MM.1S (cell line): ENCODE measurements at places on chromosomes 3 and 15.
A peak's percentile ranks its signal among the peaks of the same experiment; 100 is the strongest.

DNA sequence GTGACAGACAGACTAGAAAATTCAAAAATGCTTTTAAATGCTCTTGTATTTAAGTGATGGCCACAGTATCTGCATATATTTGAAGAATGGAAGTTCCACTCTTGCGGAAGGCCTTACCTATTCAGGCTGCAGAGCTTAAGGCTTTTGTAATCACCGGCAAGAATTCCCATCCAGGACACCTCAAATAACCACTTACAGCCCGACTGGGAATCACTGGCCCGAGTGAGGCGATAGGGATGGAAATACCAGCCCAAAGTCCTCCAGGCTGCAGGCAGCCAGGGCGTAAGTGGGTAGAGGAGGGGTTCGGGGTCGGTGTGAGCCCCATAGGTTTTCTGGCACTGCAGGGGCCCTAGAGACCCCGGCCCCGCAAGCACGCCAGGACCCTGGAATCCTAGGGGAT lies 9.5 kb downstream of the CMTM7 start:
- DNase-seq, result no peak

DNA sequence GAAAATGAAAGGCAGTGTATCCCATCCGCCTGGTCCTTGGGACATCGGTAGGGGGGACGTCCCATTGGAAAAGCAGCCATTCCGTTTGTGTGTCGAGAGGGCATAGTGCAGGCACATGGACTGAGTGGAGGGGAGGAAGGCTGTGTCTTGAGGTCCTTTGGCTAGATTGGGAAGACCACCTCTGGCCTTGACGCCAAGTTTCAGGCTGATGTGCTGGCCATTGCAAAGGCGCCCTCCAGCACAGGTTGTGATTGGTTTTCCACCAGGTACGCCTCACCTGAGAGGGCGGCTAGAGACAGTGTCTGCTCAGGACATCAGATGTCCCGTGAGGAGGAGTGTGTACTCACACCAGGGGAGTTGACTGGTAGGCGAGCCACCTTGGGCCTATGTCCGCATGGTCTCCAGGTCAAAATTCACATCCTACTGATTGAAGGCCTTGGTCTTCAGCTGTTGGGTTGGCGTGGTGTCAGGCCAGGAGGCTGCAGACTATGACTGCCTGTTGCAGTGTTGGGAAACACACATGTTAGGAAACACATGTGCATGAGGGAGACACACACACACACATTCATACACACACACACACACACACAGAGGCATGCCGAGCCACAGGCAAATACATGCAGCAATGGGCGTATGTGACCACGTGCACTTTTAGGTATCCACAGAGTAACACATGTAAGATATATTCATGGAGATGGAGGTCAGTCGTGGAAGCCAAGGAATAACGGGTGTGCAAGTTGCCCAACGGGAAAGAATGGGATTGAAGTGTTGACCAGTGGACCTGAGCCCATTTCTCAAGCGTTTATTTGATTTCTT lies 98.4 kb downstream of the SNRPN start:
- DNase-seq, result no peak

GRCh38 chr3:155594526-155595187 lies 150.2 kb downstream of the PLCH1 start:
- DNase-seq, result no peak

DNA sequence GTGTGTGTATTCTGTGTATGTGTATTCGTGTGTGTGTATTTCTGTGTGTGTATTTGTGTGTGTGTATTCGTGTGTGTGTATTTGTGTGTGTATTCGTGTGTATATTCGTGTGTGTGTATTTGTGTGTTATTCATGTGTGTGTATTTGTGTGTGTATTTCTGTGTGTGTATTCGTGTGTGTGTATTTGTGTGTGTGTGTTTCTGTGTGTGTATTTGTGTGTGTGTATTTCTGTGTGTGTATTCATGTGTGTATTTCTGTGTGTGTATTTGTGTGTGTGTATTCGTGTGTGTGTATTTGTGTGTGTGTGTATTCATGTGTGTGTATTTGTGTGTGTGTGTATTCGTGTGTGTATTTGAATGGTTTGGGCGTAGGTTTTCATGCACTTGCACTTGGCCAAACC lies 405.4 kb downstream of the SOX2 start:
- DNase-seq, result no peak

- no peak for DNase-seq
Measured at GRCh38 chr3:83946554-83946953, 1012.2 kb upstream of the CADM2 start.

DNA sequence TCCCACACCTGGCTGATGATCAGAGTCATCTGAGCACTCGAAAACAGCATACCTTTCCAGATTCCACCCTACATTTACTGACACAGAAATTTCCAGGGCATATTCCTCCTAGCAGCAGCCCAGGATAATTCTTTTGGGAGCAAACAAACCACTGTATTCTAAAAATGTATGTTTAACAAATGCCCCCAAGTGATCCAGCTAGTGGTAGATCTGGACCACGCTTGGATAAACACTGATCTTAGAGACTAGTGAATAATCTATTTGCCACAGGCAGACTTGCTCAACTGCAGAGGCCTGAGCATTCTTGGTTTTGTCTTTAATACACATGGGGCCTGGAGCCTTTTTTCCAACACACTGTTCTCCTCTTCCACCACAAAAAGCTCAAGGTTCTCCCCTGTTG lies 89.6 kb downstream of the TM4SF4 start:
- DNase-seq, result no peak

DNA sequence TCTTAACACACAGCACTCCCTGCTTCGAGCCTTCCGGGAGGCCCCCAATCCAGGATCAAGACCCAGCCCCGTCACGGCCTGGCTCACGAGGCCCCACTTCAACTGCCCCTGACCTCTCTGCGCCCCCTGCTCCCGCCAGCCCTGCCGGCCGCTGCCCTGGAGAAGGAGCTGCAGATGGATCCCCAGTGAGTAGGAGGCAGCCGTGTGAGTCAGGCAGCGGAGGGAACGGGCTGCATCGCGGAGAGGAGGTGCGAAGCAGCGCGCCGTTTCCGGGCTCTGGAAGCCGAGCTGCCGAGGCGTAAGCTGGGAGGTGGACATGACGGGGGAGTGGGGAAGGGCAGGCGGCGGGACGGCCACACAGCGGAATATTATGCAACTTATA lies 133.4 kb downstream of the TPRA1 start:
- no peak for DNase-seq

DNA sequence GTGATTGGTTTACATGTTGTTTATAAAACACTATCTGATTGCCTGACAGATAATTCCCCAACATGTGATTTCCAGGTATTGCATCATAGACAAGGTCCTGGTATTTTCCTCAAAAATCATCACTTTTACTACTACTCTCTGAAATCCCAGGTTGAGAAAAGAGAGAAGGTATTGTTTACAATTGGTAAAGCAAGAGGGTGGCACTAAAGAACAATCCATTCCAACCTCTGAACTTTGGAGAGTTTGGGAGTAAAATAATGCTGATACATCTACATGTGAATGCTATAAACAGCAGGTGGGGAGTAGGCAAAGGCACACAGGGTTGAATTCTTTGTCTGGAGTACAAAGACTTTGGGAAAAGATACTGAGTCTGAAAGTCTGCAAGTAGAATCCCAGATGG lies 134.2 kb downstream of the WDR72 start:
- no peak for DNase-seq

DNA sequence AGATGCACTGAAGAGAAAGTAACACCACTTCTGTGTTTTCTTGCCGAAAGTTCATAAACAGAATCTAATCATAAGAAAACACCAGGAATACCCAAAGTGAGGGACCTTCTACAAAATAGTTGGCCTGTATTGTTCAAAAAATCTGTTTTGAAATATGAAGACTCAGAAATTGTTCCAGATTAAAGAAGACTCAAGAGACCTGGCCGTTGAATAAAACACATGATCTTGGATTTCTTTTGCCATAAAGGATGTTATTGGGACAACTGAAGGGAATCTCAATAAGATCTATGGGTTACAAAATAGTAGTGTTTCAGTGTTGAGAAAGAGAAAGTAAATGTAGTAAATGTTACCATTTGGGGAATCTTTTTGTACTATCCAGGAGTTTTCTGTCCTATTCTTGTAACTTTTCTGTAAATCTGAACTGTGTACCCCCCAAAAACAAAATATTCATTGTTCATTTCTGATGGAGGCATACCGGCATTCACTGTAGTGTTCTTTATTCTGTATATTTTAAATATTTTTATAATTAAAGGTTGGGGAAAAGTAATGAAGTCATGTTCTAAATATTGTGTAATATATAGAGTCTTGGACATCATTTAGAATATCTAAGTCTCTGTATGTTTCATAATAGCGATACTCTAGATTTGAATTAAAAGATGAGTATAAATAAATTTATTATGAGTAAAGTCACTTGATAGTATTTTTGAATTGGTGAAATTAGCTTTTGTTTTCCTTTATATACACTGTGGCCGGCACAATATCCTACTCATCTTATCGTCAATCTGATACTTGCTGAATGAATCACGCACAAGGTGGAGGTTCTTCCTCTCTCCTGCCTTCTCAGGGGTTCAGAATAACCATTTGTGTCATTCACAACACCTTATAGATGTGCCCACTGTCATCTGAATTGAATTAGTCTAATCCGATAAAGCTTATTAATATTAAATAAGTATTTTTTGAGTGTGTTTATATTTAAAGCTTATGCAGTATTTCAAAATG lies 66.7 kb downstream of the TRAK1 start:
- no peak for DNase-seq

DNA sequence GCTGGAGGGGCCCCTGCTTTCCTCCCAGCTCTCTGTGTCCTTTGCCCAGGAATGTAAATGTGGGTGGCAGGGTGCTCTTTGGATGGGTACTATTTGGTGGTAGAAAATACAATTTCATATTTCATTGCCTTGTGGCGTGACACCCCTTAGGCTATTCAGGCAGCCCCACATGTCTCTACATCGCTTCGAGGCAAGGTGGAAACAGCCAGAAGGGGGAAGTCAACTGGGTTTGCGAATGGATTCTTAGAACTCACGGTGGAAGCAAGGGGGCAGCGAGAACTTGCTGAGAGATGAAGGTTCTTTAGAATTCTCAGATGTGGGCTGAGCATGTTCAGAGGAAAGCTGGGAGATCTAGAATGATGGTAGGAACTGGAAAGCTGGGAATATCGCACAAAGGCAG lies 25.3 kb downstream of the PLA2G4D start:
- no peak for DNase-seq

DNA sequence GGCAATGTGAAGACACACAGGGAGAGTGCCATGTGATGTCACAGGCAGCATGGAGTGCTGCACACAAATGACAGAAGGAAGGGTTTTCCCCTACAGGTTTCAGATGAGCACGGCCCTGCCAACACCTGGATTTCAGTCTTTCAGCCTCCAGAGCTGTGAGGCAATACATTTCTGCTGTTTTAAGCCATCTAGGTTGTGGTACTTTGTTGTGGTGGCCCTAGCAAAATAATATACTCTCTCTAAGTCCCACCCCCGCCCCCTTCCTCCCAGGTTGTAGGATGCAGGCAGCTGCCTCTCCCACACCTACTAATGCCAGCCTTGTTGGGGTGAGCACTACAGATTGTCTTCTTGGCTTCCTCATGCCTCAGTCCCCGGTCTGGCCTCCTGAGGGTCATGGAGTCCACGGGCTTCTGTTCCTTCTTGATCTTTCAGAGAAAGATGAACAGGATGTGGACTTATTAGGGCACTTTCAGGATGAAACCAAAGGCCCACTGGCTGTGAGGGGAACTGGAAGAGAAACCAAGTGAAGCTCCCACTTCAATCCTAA lies 180.0 kb downstream of the CD47 start:
- peak; percentile 92 for DNase-seq

DNA sequence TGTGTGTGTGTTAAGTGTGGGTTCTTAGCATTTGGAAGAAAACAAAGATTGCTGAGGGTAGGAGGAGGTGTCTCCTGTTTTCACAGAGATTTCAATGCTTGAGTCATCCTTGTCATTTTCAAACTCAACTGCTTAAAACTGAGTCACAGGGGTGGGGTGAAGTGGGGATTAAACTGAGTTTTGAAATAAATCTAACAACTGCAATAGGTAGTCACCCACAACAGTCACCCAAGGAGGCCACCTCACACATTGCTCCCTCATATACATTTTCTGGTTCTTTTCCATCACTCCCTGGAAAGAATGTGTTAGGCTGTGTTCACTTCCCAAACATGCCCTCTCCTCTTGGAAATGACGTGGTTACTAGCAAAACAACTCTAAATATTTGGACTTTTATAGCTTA lies 187.7 kb upstream of the CMC1 start:
- DNase-seq, result no peak

GRCh38 chr3:127774647-127775046 lies 47.7 kb downstream of the MGLL start:
- no peak for DNase-seq

- no peak for DNase-seq
Measured at GRCh38 chr3:48503401-48504050, 448 bp downstream of the SHISA5 start.

GRCh38 chr3:77539014-77539413 lies 499.1 kb downstream of the ROBO2 start:
- no peak for DNase-seq

GRCh38 chr3:73188707-73189106 lies 127.2 kb downstream of the EBLN2 start:
- DNase-seq, result no peak
